ENCODE measurements at places on chromosomes 16 and 17.
A peak's percentile ranks its signal among the peaks of the same experiment; 100 is the strongest.

- DNase-seq = peak; percentile 42
Observed at GRCh38 chr16:24980077-24980793, 34.9 kb downstream of the ARHGAP17 start.

DNA sequence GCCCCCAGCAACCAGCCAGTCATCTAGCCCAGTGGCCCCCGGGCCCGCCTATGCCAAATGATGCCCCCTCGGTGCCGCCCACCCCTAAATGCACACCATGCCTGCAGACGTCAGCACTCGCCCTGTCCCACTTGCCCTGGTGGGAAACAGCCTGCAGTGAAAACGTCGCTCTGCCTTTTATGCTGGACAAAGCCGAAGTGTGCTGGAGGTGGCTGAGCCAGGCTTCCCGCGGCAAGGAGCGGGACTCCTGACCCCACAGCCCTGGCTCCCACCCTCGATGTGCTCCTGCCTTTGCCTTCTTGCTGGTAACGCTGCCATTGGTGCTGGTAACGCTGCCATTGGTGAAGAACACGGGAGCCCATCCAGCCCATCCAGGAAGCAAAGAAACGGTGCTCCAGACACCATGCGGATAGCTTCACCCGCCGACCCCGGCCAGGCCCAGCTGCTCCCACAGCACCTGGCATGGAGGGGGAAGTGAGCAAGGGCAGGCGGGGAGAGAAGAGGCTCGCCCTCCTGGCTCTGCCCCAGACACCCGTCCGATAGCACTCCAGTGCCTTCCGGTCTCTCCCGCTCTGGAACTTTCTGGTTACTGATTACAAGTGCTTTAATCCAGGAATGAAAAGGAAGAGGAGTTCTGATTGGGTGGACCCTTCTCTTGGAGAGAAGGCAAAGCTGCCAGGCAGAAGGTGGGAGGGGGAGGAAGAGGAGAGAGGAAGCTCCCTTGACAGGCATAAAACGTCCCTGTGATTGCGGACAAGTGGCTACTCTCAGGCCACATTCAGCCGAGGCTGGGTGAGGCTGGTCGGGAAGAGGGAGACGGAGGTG lies 4.0 kb upstream of the BAIAP2 start:
- peak; percentile 81 for DNase-seq

DNA sequence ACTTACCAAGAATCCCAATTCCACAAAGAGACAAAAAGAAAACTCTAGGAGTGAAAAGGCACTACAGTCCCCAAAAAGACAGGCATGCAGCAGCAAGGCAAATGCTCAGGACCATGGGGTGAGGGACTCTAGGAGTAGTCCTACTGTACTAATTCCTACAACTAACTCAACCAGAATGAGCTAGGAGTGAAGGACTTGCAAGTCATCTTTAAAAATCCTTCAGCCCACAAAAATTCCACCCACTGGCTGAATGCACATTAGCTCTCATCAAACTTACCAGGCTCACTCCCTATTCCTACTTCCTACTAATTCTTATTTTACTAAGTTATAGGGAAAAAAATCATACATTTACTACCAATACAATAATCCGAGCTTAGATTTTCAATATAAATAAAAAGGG lies 141.7 kb upstream of the C17orf78 start:
- DNase-seq = no peak

- no peak for DNase-seq
Observed at GRCh38 chr16:4894276-4895150, 42.4 kb downstream of the PPL start.

- no peak for DNase-seq
Observed at GRCh38 chr16:264440-264951, 11.2 kb downstream of the RGS11 start.

DNA sequence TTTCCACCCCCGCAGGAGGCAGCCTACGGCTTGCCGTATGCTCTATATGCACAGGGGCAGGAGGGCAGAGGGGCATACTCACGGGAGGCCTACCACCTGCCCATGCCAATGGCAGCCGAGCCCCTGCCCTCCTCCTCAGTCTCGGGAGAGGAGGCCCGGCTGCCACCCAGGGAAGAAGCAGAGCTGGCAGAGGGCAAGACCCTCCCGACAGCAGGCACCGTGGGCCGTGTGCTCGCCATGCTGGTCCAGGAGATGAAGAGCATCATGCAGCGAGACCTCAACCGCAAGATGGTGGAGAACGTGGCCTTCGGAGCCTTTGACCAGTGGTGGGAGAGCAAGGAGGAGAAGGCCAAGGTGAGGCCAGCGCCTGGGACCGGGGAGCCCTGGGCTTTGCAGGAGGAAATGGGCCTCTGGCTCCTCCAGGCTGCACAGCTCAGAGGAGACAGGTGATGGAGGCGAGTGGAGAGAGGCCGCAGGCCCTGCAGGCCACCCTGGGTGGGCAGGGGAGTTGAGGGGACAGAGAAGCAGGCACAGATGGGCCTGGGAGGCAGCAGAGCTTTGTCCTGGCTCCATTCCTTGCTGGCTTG lies 8.6 kb downstream of the SETD1A start:
- no peak for DNase-seq

GRCh38 chr16:82134846-82135245 lies 35.2 kb downstream of the MPHOSPH6 start:
- no peak for DNase-seq

GRCh38 chr17:63491413-63491812 lies 14.6 kb downstream of the ACE start:
- DNase-seq = no peak

GRCh38 chr16:14338236-14338635 lies 267.1 kb downstream of the MRTFB start:
- no peak for DNase-seq

DNA sequence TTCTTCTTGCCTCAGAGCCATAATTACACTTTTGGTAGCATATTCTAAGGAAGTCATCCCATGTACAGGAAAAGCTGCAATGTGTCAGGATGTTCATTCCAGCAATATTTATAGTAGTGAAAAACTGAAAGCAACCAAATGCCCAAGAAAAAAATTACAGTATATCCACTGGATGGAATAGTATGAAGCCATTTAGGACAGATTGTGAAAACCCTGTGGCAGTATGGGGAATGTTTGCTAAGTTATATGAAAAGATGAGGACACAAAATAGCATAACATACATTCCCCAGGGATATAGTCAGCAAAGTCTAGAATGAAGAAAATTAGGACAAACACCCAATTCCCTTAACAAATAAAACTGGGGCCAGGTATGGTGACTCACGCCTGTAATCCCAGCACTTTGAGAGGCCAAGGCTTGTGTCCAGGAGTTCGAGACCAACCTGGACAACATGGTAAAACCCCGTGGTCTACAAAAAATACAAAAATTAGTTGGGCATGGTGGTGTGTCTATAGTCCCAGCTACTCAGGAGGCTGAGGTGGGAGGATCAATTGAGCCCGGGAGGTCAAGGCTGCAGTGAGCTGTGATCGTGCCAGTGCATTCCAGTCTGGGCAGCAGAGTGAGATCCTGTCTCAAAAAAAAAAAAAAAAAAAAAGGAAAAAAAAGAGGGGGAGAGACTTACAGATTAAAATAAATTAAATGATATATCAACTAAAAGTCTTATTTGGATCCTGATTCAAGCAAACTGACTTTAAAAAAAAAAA lies 2.3 kb downstream of the LRRC3C start:
- no peak for DNase-seq

GRCh38 chr16:66135421-66135831 lies 231.1 kb upstream of the CDH5 start:
- DNase-seq = no peak

- DNase-seq = no peak
Observed at GRCh38 chr16:52271088-52271750, 275.7 kb downstream of the TOX3 start.

- no peak for DNase-seq
Observed at GRCh38 chr16:83389751-83390150, 418.0 kb upstream of the HSBP1 start.

DNA sequence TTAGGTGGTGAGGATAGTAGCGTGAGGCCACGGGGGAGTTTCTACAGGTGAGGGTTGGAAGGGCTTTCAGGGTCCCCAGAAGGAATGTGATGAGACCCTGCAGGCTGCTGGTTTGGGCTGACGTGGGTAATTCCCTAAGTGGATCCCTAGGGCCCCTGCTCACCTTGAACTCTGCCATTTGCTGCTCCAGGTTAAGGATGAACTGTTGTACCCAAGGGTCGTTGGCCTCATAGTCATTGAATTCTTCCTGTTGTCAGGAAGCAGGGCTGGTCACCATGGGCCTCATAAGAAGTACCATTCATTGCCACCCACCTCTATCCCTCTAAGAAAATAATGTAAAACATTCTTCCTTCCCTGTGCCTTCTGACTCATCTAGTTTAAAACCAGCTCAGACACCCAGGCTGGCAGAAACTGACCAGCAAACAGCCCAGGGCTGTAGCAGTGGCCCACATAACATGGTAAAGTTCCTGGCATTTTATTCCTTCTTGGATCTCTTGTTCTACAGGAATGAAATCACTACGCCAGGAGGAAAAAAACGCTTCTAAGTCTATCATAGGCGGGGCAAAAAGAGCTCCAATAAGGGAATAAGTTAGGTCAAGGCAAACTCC lies 27.6 kb downstream of the FCSK start:
- no peak for DNase-seq

Data from left lobe of liver (tissue), 2 donors.